ENCODE measurements at places on chromosomes 3 and 15.

GRCh38 chr15:65365229-65365628, 12.6 kb downstream of the IGDCC3 start:
- DNase-seq = no peak

- DNase-seq = no peak
Measured at GRCh38 chr15:45829336-45830153, 194.7 kb downstream of the SQOR start.

- no peak for DNase-seq
Measured at GRCh38 chr15:75928680-75929608, 25.3 kb downstream of the FBXO22 start.

DNA sequence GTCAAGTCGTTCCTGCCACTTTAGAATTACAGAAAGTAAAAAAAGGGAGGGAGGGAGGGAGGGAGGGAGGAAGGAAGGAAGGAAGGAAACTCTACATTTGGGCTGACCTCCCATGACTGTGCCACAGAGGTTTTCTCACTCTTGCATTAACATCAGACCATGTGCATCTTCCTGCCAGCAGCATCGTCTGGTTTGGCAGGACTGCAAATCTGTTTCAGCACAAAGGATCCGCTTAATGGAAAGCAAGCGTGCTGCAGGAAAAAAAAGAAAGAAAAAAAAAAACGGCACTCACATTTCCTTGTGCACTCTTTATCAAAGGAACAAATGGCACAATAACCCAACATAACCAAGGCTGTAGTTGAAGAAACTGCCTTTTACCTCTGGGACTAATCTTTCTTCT, 148.8 kb upstream of the HES1 start:
- peak; percentile 52 for DNase-seq

GRCh38 chr3:74267588-74268184, 346.8 kb downstream of the CNTN3 start:
- DNase-seq = peak; percentile 43

- DNase-seq = peak; percentile 39
Measured at GRCh38 chr3:185280572-185281365, 26.9 kb upstream of the EHHADH start.

- no peak for DNase-seq
Measured at GRCh38 chr3:177464392-177465256, 267.3 kb upstream of the TBL1XR1 start.

DNA sequence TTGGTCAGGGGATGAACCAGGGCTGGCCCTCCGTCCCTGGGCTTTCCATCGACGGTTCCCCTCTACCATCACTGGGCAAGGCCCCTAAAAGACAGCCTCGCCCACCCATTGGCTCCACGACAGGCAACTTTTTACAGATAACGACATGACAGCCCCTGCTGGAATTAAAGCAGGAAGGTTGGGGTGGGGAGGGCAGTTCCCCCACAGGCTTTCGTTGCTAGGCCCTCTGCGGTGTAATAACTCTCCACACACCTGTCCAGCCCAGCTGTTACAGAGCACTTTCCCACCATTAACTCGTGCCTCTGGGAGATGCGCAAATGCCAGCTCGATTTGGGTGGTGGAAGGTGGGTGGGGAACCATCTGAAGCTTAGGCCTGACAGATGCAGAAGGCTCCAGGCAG, 264.2 kb upstream of the TLE3 start:
- DNase-seq = no peak

- DNase-seq = no peak
Measured at GRCh38 chr15:60355148-60355857, 42.5 kb downstream of the ANXA2 start.

DNA sequence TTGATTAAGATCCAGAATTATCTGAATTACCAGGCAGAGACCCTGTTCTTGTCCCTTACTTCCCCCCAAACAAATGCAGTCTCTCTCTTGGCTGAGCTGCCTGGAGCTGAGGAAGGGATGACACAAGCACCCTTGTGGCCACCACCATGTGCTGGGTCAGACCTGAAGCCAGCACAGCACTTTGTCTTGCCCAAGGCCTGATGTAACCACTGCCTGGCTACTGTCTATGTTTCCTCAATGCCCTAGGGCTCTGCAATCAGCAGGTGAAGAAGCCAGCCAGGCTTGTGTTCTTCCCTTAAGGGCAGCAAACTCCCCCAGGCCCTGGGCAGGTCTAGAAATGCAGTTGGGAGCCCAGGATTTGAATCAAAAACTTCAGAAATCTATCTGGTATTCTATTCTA, 15.8 kb upstream of the CASR start:
- no peak for DNase-seq

DNA sequence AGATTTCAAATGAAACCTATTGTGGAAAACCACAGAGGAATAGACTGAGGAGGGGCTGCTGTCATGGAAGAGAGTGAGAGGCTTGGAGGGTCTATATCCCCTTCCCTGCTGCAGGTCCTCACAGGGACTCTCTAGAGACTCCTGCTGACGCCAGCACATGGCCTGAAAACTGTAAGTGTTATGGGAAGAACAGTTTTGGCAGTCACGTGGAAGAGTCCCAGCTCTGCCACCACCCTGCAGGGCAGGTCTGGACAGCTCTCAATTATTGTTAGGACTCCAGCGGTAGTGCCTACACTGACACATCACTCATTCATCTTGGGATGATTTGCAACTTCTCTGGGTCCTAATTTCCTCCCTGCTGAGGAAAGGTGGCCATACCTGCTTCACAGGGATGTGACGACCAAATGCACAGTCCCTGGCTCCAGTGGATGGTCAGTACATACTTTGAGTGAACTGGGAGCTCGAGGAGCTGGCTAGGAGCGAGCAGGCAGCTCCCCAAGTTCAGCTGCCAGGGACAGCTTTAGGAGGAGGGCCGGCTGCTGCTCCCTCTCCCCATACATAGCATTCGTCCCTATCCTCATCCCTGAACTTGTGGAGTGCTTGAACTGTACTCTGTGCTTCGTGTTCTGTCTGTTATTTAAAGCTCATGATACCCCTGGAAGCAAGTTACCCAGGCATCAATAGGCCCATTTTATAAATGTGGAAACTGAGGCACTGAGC, 49.2 kb downstream of the CTXND1 start:
- DNase-seq = no peak

DNA sequence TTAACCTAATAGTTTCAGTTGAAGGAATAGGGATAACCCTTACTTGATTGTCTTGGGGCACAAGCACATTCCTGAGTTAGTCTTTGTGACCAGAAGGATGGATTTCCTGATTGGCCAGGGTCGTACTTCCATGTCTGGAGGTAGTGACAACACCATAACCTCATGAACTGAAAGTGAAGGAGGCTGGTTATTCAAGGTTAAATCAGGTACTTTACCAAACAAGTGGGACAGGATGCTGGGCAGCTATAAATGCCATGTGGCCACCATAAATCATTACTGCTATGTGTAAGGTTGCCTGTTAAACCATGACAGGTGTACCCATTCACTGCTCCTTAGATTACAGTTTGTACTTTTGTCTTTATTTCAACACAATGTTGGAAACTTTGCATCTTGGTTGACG, 128.3 kb upstream of the SAMMSON start:
- DNase-seq = no peak
